Activated T-cell treated with anti-CD3 and anti-CD28 coated beads, Interleukin-2, amount 50 U/mL, for 4 hours (primary cell): ENCODE measurements at places on chromosomes 6 and 20. TPM values are rescaled to one million over a fixed set of nuclear protein-coding genes. Genes with fewer than 3 reads are reported as not detected.

DNA sequence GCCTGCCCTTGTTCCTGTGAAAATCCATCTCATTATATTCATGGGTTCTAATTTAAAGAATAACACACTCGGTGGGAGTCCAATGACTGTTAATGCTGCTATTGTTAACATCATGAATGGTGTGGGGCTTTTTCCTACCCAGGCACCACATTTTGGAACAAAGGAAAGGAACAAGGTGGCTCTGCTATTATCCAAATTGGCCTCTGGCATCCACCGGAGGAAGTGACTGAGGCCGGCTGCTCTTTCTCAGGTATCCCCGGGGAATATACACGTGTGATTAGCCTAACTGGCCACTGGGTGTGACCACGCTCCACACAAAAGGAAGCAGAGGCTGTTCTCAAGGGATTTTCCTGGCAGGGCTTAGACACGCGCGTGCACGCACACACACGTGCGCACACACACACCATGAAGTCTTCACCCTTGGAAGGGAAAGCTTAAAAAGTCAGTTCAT is 601.2 kb upstream of the ARID1B start:
- no peak for DNase-seq

COL21A1 gene
- total RNA-seq, result not detected

DNA sequence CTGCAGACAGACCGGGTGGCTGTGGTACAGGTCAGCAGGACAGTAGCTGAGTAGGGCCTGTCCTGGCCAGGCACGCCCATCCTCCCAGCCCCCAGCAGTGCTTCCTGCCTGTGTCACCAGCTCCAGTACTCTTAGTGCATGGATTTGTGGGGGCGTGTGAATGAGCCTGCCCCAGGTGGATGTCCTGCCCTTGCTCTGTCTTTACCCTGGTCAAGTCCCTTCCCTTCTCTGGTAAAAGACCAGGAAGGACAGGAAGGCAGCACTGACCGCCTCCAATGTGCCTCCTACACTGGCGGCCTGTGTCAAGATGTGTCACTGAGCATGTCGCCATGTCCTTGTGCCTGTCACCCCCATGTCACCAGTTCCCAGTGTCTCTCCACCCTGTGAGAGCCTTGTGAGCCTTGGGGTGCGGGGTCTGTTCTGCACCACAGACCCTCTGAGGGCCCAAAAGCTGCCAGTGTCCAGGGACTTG is 11.9 kb downstream of the TEAD3 start:
- DNase-seq, result no peak

- no peak for DNase-seq
These were observed 10.4 kb downstream of the CALHM6 start for GRCh38 chr6:116471531-116471930.

BNIP5 gene
- total RNA-seq, result not detected

DNA sequence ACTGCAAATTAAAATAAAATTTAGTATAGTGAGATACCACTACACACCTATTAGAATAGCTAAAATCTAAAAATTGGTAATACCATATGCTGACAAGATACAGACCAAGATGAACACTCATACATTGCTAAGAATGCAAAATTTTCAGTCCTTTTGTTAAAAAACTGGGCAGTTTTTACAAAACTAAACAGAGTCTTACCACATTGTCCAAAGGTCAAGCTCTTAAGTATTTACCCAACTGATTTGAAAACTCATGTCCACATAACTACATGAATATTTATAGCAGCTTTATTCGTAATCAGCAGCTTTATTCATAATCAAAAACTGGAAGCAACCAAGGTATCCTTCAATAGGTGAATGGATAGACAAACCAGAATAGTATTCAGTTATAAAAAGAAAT is 10.0 kb downstream of the POLR3F start:
- no peak for DNase-seq

DNA sequence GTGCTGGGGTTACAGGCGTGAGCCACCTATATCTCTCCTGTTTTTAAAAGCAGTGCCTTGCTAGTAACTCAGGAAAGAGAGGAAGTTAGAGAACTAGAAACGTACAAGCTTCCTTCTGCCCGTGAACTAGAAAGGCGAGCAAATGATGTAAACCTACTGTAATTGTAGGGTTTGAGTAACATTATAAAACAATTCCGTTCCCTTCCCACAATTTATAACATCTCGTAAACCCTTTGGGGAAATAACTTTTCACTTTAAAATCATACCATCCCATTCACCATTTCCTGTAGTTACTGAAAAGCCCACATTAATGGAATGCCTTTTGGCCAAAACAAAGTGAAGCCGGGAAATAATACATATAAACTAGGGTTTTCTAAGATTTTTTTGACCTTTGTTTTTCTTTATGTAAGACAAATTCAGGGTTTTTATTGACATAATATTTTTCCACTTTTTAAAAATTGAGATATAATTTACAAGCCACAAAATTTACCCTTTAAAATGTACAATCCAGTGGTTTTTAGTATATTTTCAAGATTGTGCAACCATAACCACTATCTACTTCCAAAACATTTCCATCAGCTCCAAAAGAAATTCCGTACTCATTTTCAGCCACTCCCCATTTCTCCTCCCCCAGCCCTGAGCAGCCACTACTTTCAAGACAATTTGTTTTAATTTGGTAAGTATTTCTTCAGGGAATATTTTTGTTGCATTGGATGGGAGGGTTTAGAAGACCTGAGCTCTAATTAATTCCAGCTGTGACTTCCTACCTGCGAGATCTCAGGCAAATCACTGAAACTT is 175.1 kb upstream of the PDE10A start:
- no peak for DNase-seq

DNA sequence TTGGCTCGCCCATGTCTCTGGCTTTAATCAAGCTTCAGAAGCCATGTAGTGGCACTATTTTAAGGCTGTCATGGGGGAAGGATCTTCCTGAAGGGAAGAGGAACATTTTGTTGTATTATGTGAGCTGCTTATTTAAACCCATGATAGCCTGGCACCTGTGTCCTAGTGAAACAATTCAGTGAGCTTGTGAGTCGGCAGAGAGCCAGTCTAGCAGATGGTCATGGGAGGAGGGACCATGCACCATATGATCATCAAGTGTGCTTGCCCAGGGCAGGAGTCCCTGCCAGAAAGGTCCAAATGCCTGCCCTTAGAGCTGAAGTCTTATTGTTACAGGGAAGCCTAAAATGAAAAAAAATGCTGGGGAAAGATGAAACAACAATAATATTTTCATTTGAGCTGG is 132.9 kb downstream of the PRDM13 start:
- no peak for DNase-seq

CST5 gene
- not detected for total RNA-seq

GRCh38 chr20:25259788-25260254 is 11.9 kb downstream of the PYGB start:
- peak; percentile 39 for DNase-seq

DNA sequence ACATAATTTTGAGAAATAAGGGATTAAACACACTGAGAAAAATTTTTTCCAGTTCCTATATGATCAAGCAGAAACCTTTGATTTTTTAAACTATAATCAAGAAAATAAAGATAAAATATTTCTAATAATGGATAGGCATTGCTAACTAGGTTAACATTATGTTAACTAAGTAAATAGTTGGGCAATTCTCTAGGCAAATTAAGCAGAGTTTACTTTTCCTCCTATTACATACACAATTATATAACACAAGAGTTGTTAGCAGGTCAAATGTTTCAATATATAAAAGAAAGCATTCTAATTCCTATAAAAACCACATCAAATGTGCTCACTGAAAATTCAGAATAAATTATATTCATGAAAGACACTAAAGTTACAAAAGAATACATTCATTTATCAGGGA is 191.7 kb downstream of the GMDS start:
- no peak for DNase-seq

- no peak for DNase-seq
These were observed 431.0 kb upstream of the IRAK1BP1 start for GRCh38 chr6:78436335-78436734.

DNA sequence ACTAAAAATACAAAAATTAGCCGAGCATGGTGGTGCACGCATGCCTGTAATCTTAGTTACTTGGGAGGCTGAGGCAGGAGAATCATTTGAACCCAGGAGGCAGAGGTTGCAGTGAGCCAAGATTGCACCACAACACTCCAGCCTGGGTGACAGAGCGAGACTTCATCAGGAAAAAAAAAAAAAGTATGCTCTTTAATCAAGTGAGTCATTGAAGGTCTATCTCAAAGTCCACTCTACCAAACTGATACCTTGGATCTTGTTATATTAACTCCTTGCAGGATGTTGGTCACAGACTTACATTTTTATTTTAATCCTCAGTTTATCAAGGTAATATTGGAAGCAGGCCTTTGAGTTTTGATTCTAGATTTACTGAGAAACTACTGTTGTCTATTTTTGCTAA is 348.7 kb downstream of the COL12A1 start:
- no peak for DNase-seq

- DNase-seq, result no peak
These were observed 523.4 kb upstream of the BTBD3 start for GRCh38 chr20:11394145-11394833.

GRCh38 chr20:14963262-14963663 is 625.9 kb upstream of the FLRT3 start:
- no peak for DNase-seq

- DNase-seq, result no peak
These were observed 133.8 kb downstream of the VEGFA start for GRCh38 chr6:43903739-43904290.

DNA sequence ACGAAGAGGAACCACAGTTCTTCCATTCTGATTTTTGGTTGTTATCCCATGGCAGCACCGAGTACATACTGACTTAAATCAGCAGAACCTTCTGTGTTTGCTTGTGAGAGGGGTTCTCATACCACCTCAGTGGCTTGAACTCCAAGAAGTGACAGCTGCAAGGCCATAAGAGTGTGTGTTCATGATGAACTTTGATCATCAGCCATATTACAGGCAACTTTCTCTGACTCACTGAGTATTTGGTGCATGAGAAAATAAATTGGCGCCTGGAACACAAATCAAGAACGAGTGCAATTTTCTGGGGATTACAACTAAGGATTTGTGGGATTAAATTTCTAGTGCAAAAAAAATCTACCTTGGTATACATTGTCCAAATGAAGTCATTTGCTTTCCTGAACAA is 68.9 kb downstream of the CYP39A1 start:
- no peak for DNase-seq

GRCh38 chr6:14429396-14429795 is 311.8 kb downstream of the CD83 start:
- DNase-seq, result no peak

- DNase-seq, result no peak
These were observed 266.2 kb downstream of the TENT5A start for GRCh38 chr6:81486234-81486633.

GRCh38 chr6:1407499-1407990 is 18.2 kb downstream of the FOXF2 start:
- DNase-seq, result no peak

DNA sequence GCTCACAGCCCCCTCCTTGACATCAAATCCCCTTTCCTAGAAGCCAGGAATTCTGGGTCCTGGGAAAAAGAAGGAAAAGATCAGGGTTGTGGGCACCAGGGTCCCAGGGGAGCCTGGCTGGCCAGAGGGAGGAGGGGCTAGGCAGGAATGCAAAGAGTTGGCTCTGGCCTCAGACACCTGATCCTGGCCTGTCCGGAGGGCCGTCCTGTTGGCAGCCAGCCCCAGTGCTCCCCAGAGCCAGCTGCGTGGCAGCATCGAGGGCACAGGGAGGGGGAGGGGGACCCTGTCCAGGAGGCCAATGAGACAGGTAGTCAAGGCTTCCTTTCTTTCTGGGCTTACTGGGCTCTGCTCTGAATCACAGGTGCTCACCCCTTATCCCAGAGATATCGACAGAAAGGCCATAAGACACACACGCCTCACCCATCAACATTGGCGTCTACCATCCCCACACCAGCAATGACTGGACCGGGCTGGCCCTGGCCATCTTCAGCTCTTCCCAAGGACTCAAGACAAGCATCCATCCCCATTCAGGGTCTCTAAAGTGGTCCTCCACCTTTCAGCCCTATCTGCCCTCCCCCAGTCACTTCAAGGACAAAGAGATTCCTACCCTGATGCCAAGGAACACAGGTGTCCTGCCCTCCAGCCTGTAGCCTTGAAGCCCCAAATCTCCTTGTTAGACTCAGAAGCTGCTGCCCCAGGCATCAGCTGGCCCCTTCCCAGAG is 723 bp downstream of the COL11A2 start:
- no peak for DNase-seq

TMEM74B gene
- total RNA-seq, result not detected

- DNase-seq, result no peak
These were observed 945.7 kb downstream of the KIF16B start for GRCh38 chr20:15627501-15627903.

LY6G6D gene
- total RNA-seq, result not detected

GJA10 gene
- total RNA-seq, result not detected

DNA sequence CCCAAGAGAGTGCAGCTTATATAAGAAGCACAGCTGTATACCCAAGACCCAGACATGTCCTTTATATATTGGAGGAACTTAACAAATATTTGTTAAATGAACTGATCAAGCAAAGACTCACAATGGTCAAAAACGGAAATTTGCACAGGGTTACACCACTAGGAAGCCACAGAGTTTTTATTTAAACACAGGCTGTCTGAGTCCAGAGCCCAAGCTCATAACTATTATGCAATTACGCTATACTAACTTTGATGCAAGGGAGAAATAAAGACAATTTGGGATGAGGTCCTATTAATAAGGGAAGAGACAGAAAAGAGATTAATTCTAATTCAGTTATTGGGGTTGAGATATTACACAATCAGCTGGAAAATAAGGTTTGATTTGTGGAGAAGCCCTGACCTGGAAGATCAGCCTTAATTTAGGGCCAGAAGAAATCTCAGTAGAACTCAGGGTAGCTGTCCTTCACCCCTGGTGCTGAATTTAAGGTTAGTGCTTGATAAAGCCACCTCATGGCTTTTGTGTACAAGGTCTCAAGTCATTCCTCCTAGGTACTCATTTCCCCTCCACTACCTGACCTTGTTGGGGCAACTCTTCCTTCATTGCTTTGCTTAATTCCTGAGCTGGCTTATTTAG is 10.5 kb upstream of the ZNF334 start:
- DNase-seq, result no peak

GRCh38 chr6:23952245-23952644 is 173.8 kb upstream of the NRSN1 start:
- no peak for DNase-seq

DNA sequence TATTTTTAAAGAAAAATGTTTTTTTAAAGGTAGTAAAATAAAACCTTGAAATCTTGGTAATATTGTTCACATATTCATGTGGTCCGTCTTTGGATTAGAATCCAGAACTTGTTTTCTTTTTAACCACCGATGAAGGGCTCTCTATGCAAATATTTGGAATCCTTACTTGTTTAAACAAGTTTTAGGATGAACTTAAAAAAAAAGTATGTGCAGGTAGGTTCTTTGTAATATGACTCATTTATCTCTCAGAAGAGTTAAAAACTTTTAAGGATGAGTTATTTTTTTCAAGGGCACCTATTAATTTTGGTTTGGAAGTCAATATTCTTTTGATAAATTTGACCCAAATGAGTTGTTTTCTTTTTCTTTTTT is 8.9 kb downstream of the DSP start:
- no peak for DNase-seq
